Breast epithelium (tissue), 4 donors: ENCODE measurements at places on chromosomes 2 and 18.

DNA sequence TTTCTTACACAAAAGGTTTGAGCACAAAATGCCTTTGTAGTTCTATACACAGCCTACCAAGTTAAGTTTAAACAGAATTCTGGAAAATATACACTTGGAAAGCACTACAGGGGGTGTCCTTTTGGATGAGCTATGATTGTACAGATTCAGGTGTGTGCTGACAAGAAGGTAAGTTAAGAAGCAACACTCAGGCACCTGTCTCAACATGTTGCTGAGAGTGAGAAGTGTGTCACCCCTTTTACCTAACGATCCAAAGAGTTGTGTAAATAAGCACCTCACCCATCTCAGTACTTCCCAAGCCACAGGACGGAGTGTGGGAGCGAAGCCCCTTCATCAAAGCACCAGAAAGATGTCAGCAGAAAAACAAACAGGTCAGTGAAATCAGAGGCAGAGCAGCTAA lies 109.5 kb upstream of the DAPL1 start:
- no peak for DNase-seq

- DNase-seq, result no peak
Measured at GRCh38 chr2:95669441-95669991, 77.7 kb downstream of the TRIM43 start.

DNA sequence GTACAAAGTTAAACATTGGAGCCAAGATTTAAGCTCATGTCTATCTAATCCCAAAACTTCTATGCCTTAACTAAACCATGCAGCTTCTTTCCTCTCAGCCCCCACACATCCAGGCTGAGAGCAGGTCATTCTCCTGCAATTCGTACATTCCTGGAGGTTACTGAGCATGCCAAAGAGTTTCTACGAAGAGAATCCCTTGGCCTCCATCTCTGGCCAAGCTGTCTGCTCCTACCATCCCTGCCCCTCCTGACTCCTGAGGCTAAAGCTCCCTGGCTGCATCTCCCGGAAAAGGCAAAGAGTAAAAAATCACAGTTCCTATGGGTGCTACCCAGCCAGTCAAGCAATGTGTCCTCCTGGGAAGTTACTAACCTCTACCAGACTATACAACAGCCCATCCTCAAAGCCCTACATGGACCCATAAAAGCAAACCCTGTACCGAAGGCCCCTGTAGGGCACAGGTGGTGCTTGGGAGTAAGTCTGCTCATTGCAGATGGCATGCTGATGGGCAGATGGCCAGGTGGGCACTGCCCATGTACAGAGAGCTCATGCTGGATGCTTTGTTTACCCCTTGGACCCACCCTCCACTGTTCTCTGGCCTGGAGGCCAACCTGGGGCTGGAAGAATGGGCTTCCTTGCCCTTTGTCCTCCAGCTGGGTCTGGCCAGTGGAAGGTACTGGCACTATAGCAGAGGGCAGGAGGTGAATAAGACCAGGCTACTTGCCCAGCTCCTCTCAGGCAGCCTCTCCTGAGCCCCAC lies 99.5 kb downstream of the TTC32 start:
- DNase-seq, result no peak

- no peak for DNase-seq
Measured at GRCh38 chr2:26550276-26551015, 72.5 kb upstream of the OTOF start.

DNA sequence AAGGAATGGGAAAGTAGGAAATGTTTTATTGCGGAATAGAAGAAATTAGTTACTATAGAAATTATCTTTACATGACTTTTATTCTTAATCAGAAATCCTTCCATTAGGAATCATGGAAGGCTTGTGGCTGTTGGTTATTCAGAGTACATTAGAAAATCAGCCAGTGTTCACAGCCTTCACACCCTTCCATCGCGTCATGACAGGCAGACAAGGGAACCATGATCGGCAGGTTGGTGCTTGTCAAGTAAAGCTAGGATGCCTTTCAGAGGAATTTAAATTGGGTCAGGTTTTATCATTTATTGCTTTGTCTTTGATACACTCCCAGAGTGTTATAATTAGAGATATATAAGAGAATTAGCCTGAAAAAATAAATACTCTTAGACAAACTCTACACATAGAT lies 400.6 kb downstream of the THSD7B start:
- DNase-seq, result no peak

GRCh38 chr2:66536997-66537396 lies 102.1 kb downstream of the MEIS1 start:
- DNase-seq, result no peak

DNA sequence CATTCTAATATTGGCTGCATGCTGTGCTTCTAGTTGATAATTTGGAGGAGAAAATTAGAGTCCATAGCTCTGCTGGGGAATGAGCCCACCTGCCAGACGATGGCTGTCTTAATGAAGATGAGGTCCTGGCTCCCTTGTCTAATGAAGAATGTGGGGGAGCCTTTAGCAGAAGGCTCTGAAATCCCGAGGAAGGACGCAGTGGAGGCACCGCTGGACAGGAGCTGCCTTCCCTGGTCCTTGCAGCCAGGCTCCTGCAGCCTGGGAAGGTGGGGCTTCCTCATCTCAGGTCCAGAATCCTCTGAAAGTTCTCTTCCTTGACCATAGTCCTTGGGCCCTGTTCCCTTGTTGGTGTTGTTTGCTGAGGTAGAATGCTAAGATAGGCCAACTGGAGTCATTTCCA lies 208.3 kb downstream of the AGAP1 start:
- no peak for DNase-seq

- DNase-seq, result no peak
Measured at GRCh38 chr2:221176667-221177066, 395.4 kb downstream of the EPHA4 start.

GRCh38 chr18:9824474-9824832 lies 61.3 kb upstream of the TXNDC2 start:
- peak; percentile 83 for DNase-seq

GRCh38 chr2:199929262-199929661 lies 18.2 kb downstream of the C2orf69 start:
- DNase-seq, result no peak

DNA sequence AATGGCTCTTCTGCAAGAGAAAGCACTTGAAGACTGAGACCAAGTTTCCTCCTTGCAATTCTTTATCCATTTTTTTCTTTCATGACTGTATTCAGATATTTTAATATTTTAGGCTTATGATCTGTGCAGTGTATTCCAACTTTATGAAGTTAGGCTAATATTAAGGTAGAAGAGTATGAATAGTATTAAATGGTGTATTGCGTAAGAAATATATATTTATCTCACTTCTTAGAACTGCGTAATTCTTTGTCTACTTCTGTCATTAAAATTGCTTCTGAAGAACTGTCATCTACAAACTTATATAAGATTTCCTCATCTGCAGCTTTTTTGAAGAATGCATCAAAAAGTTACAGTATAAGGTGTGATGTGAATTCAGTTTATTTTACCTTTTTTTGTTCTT lies 183.2 kb downstream of the DLGAP1 start:
- DNase-seq, result no peak

- DNase-seq, result no peak
Measured at GRCh38 chr2:35931626-35932025, 424.0 kb upstream of the CRIM1 start.

DNA sequence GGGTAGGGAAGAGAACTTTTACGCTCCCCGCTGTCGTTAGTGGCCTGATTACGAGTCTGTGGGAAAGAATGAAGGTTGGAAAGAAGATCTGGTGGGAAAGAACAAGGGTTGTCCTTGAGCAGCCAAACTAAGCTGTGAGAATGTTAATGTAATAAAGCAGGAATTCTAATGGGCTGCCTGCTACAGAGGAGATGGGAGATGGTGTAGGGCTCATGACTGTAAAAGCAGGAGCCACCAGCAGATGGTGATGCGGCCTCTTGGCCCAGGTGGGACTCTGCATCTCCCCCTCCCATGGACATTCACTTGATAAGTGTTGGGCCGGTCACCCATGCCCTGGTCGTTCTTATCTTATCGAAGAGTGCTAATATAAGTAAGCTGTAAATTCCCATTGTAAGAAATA lies 150.0 kb downstream of the NEDD4L start:
- DNase-seq, result no peak

DNA sequence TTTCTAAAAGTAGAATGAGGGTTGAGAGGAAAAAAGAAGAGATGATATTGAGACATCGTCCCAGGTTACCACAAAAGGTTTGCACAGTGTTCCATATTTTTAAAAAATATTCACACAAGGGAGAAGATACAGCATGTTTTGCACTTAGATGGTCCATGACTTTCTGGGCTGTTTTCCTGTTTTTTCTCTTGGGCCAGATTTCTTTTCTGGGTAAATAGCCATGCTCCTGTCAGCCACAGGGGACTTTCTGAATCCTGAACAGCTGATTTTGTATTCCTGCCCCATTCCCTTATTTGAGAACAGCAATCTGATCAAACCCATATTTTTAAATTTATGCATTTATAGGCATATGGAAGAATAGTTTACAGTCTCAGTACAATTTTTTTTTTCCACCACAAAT lies 185.9 kb upstream of the NRP2 start:
- DNase-seq, result no peak

DNA sequence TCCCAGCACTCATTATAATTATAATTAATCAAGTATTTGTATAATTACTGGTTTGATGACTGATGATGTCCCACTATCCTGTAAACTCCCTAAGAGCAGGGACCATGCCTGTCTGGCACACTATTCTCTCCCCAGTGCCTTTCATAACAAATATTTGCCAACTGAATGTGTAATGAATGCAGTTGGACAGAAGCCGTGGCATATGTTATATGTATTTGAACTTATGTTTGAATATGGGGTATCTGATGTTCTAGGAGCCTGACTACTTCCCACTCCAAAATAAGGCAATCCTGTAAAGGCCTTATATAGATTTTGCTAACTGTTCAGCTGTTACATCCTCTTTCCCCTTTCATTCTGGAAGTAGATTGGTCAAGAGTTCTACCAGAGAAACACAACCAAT lies 19.7 kb downstream of the OSBPL6 start:
- DNase-seq, result no peak

DNA sequence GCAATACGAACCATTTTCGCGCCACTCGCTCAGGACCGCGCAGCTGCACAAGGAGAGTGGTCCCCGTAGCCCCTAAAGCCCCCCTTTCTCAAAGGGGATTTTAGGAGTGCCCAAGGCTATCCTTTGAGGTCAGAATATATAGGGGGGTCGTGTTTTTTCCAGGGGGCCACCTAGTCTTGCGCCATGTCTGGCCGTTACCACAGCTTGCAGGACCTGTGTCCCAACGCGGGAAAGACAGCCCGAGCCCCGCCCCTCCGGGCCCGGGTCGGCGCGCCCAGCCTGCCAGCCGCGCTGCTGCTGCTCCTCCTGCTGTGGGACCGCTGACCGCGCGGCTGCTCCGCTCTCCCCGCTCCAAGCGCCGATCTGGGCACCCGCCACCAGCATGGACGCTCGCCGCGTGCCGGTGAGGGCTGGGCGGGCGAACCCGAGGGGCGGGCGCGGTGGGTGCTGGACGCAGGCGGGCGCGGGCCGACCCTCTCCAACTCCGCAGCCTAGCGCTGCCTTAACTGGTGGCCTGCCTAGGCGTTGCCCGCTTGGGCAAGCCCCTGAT lies at the start of gene CDCA7:
TSS of gene CDCA7 (plus strand) at position 291 of the 550 bp plus-strand sequence. CDS start at position 383, 92 bp downstream.
- peak; percentile 49 for DNase-seq

- DNase-seq, result no peak
Measured at GRCh38 chr2:223856021-223856420, 18.6 kb upstream of the AP1S3 start.

DNA sequence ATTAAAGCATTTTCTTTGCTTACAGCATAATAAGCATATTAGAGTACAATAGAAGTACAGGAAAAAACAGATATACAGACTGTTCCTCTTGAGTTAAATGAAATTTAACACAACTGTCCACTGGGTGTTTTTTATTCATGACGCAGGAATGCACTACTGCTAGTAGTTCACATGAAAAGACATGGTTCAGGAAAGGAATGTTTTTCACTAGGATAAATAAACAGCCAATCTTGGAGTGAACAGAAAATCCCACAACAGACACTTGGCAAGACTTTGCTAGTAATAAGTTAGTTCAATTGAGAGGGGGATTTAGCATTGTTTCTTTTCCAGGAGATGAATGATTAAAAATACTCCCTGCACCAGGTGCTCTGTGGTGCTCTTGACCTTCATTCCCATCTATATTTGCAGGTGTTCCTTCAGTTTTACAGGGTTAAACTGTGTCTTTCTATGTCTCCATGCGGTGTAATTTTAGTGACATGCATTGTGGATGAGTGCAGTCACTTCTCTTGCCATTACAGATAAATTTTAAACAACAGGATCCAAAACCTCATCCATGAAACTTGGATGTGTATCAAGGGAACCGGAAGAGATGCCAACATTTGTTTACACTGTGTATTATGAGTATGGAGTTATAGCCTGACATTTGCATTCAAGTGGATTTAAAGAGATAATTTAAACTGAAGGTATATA lies 796.6 kb downstream of the DSC3 start:
- DNase-seq, result no peak

GRCh38 chr2:215826376-215826775 lies 187.0 kb downstream of the MREG start:
- DNase-seq, result no peak

DNA sequence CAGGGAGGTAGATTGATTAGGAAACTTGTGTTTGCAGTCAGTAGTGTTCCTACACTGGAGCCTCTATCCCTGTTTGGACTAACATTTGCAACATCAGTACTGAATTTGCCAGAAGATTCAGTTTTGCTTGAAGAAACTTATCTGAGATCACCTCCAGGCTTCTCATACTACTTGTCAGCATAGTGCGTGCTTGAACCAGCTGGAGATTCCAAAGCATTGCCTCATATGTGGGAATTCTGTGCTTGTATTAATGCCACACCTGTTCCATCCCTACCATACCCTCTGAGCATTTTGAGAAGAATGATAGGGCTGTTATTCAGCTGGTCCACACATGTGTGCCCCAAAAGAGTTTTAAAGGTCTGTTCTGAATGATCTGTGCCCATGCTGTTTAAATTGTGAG lies 148.7 kb downstream of the RAPGEF4 start:
- DNase-seq, result no peak

- no peak for DNase-seq
Measured at GRCh38 chr18:49141491-49141890, 190.7 kb upstream of the SMAD7 start.

DNA sequence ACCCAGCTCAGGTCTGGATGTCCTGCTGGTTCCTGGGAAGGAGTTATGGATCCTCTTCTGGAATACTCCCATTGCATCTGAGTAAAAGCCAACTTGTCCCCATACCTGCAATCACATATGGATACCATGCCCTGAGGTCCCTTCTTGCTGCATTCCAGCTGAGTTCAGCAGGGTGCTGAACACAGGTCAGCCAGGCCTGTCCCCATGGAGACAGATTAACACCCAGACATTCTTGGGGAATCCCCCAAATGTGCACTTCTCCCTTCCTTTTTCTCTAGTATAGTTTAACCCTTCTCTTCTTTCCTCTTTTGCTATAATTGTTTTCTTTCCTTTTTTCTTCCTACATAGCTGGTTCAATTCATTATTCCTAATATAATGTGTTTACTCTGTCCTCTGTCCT lies 799.6 kb upstream of the HS6ST1 start:
- DNase-seq, result no peak

GRCh38 chr2:164479460-164479859 lies 141.8 kb downstream of the GRB14 start:
- no peak for DNase-seq

- DNase-seq, result no peak
Measured at GRCh38 chr2:172894689-172895387, 159.2 kb downstream of the RAPGEF4 start.

GRCh38 chr2:71898851-71899681 lies 248.6 kb downstream of the CYP26B1 start:
- DNase-seq, result no peak
